ENCODE measurements at places on chromosomes 2 and 18. TPM values are rescaled to one million over a fixed set of nuclear protein-coding genes. Genes with fewer than 3 reads are reported as not detected.

CRIM1 gene
- 157 TPM for total RNA-seq

VWC2L gene
- not detected for total RNA-seq

WBP1 gene
- 85.5 TPM for total RNA-seq

BCL2 gene
- 0.56 TPM for total RNA-seq

HOXD13 gene
- 0.15 TPM for total RNA-seq

FBXO36 gene
- total RNA-seq, result 0.87 TPM

IL36A gene
- total RNA-seq, result not detected

KYNU gene
- total RNA-seq, result 242 TPM

SERPINB13 gene
- not detected for total RNA-seq

ATG9A gene
- 47.5 TPM for total RNA-seq

MOGAT1 gene
- not detected for total RNA-seq

SPAST gene
- total RNA-seq, result 15.5 TPM

GCC2 gene
- 13.8 TPM for total RNA-seq

EMILIN2 gene
- total RNA-seq, result 12.8 TPM

ALK gene
- not detected for total RNA-seq

CXCR1 gene
- total RNA-seq, result not detected

SS18 gene
- total RNA-seq, result 48.9 TPM

PIEZO2 gene
- 0.70 TPM for total RNA-seq

IL36RN gene
- total RNA-seq, result 0.14 TPM

KCNJ3 gene
- not detected for total RNA-seq

FSHR gene
- total RNA-seq, result not detected

RIOK3 gene
- total RNA-seq, result 27.4 TPM

MAL gene
- total RNA-seq, result 0.20 TPM
